NCI-H1930 (cell line): ENCODE measurements at places on chromosomes 1 and 21.
A peak's percentile ranks its signal among the peaks of the same experiment; 100 is the strongest.

DNA sequence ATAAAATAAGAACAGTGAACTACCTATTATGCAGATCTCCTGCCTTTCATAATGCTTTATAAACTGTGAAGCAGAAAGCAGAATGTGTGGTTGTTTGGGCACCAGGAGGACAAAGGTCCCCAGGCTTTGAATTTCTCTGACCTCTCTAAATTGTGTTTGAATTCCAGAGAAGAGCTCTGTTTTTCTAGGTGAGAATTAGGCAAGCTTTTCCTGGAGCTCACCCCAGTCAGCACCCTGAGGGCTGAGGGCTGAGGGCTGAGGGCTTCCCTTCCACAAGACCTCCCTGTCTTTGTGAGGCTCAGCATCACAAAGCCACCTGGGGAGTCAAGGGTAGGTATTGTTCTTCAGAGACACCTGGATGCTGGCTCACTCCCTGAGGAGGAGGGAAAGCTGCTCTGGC lies 45.5 kb upstream of the LRIG2 start:
- no peak for DNase-seq

- no peak for DNase-seq
Measured at GRCh38 chr1:44839576-44839975, 3.5 kb downstream of the PTCH2 start.

DNA sequence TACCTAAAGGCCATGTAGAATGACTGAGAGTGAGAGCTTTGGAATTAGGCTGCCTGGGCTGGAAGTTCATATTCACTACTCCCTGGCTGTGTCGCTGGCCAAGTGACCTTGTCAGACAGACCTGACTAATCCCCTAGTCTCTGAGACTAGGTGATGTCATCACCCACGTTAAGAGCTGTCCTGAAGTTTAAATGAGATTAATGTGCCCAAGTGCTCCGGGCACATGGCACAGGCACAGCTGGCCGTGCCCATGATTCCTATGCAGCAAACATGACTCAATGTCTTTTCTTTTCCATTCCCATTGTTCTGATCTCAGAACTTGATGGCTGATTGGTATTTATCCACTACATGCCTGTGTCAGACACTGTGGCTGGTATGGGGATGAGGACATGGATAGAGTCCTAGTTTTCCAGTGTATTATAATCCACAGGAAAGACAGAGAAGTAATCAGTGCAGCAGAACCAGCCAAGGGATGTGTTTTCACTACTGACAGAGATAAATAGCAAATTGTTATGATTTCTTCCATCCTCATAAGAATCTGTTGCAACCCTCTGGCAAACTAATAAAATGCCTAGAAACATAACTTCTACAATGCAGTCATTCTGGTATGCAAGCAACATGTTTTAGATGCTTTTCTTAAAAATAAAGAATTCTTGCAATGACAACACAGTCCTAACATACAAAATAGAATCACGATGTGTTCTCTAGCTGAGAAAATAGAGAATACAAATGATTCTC lies 180.9 kb downstream of the PCP4 start:
- no peak for DNase-seq

DNA sequence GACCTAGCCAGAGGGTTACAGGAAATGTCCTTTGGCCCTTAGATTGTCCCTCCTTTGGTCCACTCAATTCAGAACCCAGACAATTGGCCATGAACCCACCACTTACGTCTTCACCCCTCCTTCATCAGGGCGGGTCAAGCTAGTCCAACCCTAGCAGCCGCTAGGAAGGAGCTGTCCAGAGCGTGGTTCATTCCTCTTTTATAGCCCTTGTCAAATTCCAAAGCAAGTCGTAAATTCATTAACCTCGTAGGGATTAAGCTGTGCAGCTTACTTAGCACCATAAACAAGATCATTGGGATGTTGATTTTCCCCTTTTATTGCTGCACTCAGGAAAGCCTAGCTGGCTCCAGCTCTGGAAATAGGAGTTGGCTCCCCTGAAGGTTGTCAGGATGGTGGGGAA lies 90.1 kb downstream of the TMEM53 start:
- DNase-seq, result no peak

DNA sequence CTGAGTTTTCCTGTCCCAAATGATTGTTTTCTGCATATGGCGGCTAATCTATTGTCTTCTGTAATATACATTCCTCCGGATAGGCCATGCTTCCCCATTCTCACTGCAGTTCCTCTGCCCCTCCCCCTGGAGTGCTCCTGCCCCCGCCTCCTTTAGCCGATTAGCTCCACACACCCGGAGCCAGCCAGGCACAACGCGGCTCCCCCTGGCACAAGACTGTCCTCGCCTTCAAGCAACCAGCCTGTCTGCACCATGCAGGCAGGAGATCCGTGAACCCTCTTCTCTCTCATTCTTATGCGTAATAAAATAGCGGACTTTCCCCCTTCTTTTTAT lies 18.0 kb downstream of the SERTAD4 start:
- DNase-seq, result peak; percentile 8
